H1 (cell line): ENCODE measurements at places on chromosomes 2 and 18. TPM values are rescaled to one million over a fixed set of nuclear protein-coding genes. Genes with fewer than 3 reads are reported as not detected.

DNA sequence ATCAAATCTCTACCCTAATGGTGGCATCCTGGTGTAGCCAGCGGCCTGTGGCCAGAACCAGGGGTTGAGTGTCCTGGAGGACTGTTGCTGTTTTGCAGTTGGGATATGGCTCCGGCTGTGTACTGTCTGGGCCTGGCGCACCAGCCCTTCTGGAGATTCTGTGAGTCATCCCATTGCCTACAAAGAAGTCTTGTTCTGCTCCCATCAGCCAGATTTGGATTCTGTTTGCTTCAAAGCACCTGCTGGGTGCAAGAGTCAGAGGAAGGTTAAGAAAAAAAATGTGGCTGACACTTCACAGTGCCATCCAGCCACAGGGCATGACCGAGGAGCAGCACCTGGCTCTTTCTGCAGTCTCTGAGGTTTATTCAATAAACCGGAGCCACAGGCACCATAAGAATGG lies 41.0 kb upstream of the ASAP2 start:
- no peak for DNase-seq
- no peak overlapping the region for H3K4me3 ChIP-seq
- no peaks in the 10 kb centered on the region for H3K36me3 ChIP-seq
- no peaks in the 10 kb centered on the region for H3K4me1 ChIP-seq

DNA sequence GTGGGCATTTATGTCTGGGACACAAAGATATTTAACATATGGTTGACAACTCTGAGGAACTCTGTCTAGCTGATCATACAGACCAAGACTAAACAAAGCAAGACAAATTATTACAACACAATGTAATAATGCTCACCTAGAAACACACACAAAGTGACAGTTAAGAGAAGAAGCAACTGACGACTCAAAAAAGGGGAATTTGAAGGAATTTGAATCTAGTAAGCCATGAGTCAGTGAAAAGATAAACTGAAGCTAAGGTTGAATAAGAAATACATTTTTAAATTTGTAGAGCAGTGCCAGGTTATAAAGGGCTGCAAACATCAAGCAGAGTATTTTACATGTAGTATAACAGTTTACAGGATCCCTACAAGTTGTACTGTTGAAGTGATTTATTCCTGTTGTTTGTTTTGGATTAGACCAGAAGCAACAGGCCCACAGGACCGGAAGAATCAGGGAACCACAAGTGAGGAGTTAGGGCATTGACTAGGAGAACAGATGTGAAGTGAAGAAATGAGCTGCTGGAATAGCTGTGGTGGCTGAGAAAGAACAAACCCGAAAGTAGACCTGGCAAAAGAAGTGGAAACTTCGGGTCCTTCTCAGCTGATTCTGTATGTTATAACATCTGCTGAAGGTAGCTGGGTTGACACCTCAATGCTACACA lies 35.6 kb downstream of the IFIH1 start:
- H3K4me1 ChIP-seq = no peaks in the 10 kb centered on the region
- no peaks in the 10 kb centered on the region for H3K36me3 ChIP-seq

DNA sequence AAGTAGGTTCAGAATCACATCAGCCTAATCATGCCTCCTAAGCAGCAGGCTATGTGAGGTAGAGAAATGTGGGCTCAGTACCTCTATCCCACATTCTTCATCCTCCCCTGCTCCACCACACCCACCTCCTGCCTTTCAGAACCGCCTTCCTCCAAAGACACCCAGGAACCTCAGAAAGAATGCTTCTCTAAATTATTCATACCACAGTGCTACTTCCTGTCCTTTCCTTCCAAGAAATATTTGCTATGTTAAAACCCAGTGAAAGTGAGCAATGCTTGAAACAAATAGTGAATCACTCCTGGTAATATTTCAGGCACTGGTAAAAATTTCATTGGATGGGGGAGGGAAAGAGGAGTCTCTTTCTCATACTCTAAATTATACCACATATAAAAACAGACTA lies 24.0 kb upstream of the CREB1 start:
- no peaks in the 10 kb centered on the region for H3K27me3 ChIP-seq
- H3K27ac ChIP-seq = no peak overlapping the region
- no peak for DNase-seq
- H3K36me3 ChIP-seq = no peaks in the 10 kb centered on the region
- peaks cover 10% of the 10 kb centered on the region for H3K4me1 ChIP-seq

GRCh38 chr2:236631281-236631855 lies 61.7 kb downstream of the ACKR3 start:
- H3K36me3 ChIP-seq = no peaks in the 10 kb centered on the region
- no peak overlapping the region for H3K27ac ChIP-seq
- no peak for DNase-seq
- no peaks in the 10 kb centered on the region for H3K4me1 ChIP-seq
- no peak overlapping the region for H3K4me3 ChIP-seq
- no peaks in the 10 kb centered on the region for H3K27me3 ChIP-seq

Gene ADNP2
- polyA plus RNA-seq = 25.1 and 28.5 TPM in 2 replicates
